ENCODE measurements at places on chromosomes 13 and 19.
A peak's percentile ranks its signal among the peaks of the same experiment; 100 is the strongest.

GRCh38 chr19:24054044-24054935 is 32.7 kb upstream of the ZNF254 start:
- DNase-seq, result peak; percentile 56

DNA sequence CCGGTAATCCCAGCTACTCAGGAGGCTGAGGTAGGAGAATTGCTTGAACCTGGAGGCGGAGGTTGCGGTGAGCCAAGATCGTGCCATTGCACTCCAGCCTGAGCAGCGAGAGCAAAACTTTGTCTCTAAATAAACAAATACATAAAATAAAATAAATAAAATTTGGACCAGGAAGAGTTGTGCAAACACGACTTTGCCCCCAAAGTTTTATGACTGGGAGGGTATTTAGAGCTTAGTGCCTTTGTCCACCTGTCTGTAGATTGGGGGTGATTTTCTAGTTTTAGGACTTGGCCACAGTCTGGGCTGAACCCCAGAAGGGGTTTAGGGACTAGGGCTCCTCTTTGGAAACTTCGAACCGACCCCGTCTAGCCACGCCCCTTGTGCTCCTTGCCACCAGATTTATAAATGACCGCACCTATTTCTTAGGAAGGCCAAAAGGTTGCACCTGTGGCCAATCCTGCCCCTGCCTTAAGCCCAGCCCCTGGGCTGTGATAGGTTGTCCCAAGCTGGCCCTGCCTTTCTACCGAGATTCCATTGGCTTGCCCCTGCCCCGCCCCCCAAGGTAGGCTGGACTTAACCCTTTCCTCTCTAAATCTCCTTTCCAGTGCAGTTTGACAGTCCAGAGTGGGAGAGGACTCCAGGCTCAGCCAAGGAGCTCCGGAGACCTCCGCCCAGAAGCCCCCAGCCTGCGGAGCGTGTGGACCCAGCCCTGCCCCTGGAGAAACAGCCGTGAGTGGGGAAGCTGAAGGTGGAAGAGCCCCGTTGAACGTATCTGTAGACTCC is 5.3 kb downstream of the SHD start:
- no peak for DNase-seq

DNA sequence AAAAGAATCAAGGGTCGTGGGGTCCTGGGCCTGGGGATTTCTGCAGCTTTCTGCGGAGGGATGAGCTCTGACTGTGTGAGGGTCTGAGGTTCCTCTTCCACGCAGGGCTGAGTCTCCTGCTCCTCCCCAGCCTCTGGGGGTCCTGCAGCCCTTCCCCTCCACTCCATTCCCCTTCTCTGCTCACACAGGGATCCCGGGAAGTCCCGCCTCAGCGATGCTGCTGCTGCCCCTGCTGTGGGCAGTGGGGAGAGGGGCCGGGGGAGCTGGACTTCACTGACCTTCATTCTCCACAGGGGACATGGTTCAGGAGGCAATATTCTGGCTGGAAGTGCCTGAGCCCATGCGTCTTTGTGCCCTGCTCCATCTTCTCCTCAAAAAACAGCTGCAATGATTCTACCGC is 26.2 kb upstream of the CD33 start:
- no peak for DNase-seq

GRCh38 chr19:55704494-55705245 is 29.6 kb downstream of the EPN1 start:
- no peak for DNase-seq

DNA sequence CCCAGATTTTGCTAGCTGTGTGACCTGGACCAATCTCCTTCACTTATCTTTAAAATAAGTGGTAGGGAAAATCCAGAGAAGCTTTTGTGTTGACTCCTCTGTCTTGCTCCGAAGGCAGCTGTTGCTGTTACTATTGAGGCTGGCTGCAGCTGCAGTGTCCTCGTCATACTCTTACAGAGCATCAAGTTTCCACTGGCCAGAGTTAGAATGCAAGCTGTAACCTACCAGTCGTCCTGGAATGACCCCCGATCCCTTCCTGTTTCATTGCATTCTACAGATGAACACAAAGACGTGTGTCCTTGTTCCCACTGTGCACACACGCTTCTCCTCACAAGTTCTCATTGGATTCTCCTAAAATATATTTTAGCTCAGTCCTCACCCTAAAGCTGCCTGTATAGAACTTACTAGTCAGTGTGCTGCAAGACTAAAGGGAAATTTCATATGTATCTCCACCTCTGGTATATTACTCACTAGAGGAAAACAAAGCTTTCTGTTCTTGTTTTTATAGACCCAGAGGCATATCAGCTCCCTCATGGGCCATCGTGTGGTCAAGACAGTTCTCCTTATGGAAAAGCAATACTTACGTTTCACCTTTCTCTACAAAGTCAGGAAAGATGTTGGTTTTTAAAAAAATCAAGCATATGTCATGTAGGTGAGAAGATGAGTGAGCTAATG is 589.8 kb downstream of the LMO7 start:
- DNase-seq, result peak; percentile 19

- DNase-seq, result no peak
Observed at GRCh38 chr13:110227864-110228643, 78.9 kb downstream of the COL4A1 start.

DNA sequence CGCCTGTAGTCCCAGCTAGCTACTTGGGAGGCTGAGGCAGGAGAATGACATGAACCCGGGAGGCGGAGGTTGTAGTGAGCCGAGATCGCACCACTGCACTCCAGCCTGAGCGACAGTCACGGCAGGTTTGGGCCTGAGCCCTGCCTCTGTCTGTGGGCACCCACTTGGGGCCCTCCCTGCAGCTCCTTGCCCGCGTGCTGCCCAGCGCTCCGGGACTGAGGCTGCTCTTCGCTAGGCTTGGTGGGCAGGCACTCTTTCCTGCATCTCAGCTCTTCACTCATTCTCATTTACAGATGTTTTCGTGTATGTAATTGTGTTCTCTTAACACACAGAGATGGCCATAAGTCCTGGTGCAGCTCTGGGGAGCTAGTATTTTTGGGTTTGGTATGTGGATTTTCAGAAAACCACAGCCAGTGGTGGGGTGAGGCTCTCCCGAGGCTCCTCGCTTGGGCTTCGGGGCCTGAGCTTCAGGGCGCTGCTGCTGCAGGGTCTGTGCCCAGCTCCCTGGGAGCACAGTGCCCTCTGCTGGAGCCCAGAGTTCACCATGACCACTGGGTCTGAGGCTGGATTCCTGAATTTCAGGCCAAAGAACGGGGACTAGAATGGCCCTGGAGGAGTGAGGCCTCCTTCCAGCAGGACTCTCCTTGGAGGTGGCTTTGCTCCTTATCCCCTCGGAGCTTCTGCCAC is 15.2 kb downstream of the UPF1 start:
- DNase-seq, result peak; percentile 83

- DNase-seq, result peak; percentile 7
Observed at GRCh38 chr13:98677398-98677797, 75.1 kb downstream of the SLC15A1 start.

DNA sequence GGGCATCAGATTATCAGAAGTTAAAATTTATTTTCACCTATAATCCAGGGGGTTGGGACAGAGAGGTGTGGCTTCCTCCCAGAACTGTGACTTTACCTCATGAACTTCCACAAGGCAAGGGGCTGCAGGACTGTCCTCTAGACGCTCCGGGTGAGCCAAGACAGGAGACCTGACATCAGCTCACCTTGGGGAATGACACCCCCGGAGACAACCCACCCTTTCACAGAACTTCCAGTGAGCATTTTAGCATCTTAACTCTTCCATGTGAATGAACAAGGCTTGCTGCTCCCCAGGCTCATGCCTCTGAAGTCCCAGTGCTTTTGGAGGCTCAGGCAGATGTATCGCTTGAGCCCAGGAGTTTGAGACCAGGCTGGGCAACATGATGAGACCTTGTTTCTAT is 29.4 kb upstream of the TFDP1 start:
- DNase-seq, result no peak

GRCh38 chr19:28701491-28701890 is 511.5 kb downstream of the UQCRFS1 start:
- DNase-seq, result peak; percentile 25

GRCh38 chr19:41023193-41023592 is 32.1 kb downstream of the CYP2B6 start:
- no peak for DNase-seq

GRCh38 chr19:623974-624373 is 9.4 kb downstream of the POLRMT start:
- peak; percentile 68 for DNase-seq

GRCh38 chr13:75256922-75257321 is 225.0 kb downstream of the TBC1D4 start:
- no peak for DNase-seq

DNA sequence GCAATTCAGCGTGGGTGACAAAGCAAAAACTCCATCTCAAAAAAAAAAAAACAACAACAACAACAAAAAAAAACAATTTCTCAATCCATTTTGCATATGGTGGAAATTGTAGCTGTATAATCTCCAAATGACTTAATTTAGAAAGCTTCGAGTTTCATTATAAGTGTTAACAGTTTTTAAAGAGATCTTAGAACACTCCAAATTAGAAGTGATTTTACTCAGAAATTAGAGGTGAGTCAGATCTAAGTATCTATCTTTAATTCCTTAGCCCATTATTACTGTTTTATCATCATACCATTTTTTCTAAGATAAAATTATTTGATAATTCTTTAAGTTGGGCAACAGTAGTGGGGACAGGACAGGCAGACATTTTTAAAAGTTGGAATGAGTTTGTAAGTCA is 60.5 kb downstream of the ZMYM2 start:
- DNase-seq, result no peak

DNA sequence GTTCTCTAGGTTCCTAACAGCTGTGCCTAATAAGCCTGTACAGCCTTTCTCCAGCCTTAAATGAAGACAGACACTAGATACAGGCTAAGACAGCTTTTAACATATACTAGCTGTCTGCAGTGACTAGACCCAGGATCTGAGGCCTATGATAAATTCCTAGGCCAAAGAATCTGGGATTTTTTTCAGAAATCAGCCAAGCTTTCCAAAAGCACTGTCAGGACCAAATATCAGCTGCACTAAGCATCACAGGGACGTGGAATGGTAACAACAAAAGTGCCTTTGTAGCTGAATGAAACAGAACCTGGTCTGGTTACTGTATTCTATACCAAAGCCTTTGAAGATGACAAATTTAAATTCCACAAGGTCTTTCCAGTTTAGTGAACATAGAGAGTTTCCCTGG is 77.9 kb upstream of the DOCK9 start:
- DNase-seq, result no peak

Measured in fibroblast of pulmonary artery (primary cell).